ENCODE measurements at places on chromosomes 1 and 21. TPM values are rescaled to one million over a fixed set of nuclear protein-coding genes. Genes with fewer than 3 reads are reported as not detected.

ASCL5 gene
- total RNA-seq = not detected

SERPINC1 gene
- not detected for total RNA-seq

PALMD gene
- 1.9 TPM for total RNA-seq

FAM72A gene
- 21.7 TPM for total RNA-seq

UHMK1 gene
- total RNA-seq = 17.8 TPM

KCNAB2 gene
- 4.1 TPM for total RNA-seq

KIAA1614 gene
- total RNA-seq = 2.6 TPM

PADI2 gene
- total RNA-seq = 0.28 TPM

CSF3R gene
- total RNA-seq = 1.4 TPM

BGLAP gene
- total RNA-seq = 1.2 TPM

GRCh38 chr1:236997361-236997760 is 6.9 kb downstream of the MT1HL1 start:
- no peak overlapping the region for H3K27ac ChIP-seq
- DNase-seq = no peak
- no peak overlapping the region for H3K4me3 ChIP-seq
- peaks cover 3% of the 10 kb centered on the region for H3K27me3 ChIP-seq
- no peaks in the 10 kb centered on the region for H3K36me3 ChIP-seq

DNA sequence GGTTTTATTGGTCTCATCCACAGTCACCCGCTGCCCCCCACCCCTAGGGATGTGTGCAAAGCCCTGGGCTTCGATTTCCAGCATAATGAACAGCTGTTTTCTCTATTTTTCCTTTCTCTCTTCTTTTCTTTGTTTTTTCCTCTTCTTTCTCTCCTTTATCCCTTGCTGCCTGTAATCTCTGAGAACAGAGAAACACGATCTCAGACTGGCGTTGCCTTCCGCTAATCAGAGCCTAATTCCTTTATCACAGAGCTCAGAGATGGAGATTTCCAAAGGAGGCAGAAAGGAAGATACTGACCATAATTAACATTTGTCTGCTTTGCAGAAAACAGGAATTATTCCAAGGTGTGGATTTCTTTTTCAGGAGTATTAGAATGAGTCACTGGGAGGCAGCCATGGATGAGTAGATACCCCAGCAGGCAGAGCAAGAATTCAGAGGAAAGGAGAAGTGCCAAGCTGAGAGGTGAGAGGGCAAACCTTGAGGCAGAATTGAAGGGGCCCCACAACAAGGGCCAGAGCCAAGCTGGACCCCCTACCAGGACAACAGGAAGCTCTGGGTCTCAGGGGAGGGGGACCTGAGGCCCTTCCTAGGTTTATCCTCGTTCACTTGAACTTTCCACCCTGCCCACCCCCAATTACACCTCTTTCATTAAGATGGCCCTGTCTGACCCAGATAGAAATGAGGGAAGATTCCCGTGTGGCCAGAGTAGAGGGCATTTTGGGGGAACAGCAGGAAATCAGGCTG is 33.3 kb downstream of the MATN1 start:
- H3K27ac ChIP-seq = no peak overlapping the region
- H3K4me3 ChIP-seq = no peak overlapping the region
- H3K27me3 ChIP-seq = peaks cover 13% of the 10 kb centered on the region
- no peaks in the 10 kb centered on the region for H3K36me3 ChIP-seq
- peaks cover 3% of the 10 kb centered on the region for H3K4me1 ChIP-seq

DNA sequence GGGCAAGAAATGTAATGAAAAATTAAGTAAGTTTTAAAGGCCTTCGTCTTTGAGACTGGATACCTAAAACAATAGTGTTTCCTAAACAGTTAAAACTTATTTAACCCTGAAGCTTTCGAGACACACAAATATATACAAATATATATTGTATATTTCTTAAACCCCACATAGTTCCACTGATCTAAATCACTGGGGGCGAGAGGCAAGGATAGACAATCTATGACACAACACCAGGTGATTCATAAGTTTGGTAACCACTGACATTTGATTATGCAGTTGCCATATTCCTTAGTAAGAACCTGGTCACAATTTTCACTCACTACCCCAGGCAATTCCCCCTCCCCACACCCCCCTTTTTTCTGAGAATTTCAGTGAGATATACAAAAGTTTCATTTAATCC is 55.3 kb upstream of the BOLA1 start:
- H3K27me3 ChIP-seq = no peaks in the 10 kb centered on the region
- no peak for DNase-seq
- peak overlapping the region; percentile 70 for H3K27ac ChIP-seq
- peaks cover 12% of the 10 kb centered on the region for H3K4me1 ChIP-seq
- no peaks in the 10 kb centered on the region for H3K36me3 ChIP-seq

DNA sequence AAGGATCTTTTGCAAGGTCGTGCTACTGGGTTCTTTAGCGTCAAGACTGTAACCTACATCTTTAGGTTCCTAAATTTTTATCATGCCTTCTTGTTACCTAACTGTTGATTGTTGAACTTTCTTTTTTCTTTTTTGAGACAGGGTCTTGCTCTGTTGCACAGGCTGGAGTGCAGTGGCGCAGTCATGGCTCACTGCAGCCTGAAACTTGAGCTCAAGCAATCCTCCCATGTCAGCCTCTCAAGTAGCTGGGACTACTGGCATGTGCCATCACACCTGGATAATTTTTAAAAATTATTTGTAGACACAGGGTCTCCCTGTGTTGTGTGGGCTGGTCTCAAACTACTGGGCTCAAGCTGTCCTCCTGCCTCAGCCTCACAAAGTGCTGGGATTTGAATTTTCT is 52.9 kb downstream of the NFIA start:
- H3K27ac ChIP-seq = no peak overlapping the region
- no peaks in the 10 kb centered on the region for H3K27me3 ChIP-seq
- no peaks in the 10 kb centered on the region for H3K36me3 ChIP-seq

- H3K27ac ChIP-seq = no peak overlapping the region
- peaks cover 16% of the 10 kb centered on the region for H3K4me1 ChIP-seq
- peaks cover 1% of the 10 kb centered on the region for H3K27me3 ChIP-seq
- DNase-seq = no peak
- no peak overlapping the region for H3K4me3 ChIP-seq
These were observed 133.4 kb downstream of the RHOU start for GRCh38 chr1:228868731-228869024.

GRCh38 chr1:24639881-24640280 is 3.2 kb upstream of the SRRM1 start:
- H3K27me3 ChIP-seq = peaks cover 18% of the 10 kb centered on the region
- H3K27ac ChIP-seq = no peak overlapping the region
- H3K4me3 ChIP-seq = no peak overlapping the region
- H3K36me3 ChIP-seq = peaks cover 3% of the 10 kb centered on the region

GRCh38 chr1:21028520-21029145 is 148.1 kb downstream of the EIF4G3 start:
- H3K4me3 ChIP-seq = no peak overlapping the region
- H3K27ac ChIP-seq = no peak overlapping the region
- no peak for DNase-seq
- H3K4me1 ChIP-seq = no peaks in the 10 kb centered on the region

- no peaks in the 10 kb centered on the region for H3K4me1 ChIP-seq
- peaks cover 9% of the 10 kb centered on the region for H3K36me3 ChIP-seq
- H3K27me3 ChIP-seq = no peaks in the 10 kb centered on the region
- no peak overlapping the region for H3K27ac ChIP-seq
- DNase-seq = no peak
These were observed 6.8 kb downstream of the GNL2 start for GRCh38 chr1:37588939-37589338.

DNA sequence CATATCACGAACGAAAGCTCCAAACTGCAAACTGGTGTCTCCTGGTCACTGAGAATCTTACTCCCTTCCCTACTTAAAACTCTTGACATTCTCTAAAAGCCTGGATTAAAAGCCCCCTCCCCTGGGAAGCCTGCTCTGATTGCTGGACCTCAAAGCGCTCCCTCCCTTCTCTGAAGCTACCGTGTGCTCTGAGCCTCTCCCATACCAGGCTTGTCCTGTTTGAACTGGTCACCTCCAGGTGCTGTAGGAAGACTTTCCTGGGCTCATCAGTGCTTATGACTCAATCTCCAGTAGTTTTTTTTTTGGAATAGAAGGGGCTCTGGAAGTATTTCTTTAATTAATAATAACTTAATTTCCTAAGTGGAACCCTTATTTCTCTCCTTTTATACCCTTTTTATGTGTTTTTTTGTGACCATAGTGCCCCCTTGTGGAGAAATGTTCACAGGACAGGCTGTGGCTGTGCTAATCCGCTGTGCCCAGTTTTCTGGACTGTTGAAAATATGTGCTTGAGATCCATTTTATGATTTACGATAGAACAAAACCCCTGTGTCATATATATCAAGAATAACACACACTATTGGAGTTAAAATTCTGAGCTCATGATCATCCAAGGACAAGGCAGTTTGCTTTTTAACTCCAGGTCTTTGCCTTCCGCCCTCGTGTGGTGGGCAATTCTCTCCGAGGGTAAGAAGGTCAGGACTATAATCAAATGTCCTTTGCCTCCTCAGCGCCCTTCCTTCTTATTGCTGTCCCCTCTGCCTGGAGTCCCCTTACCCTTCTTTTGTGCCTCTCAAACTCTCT is 16.9 kb downstream of the MTARC1 start:
- no peak overlapping the region for H3K27ac ChIP-seq
- no peaks in the 10 kb centered on the region for H3K36me3 ChIP-seq
- H3K4me1 ChIP-seq = no peaks in the 10 kb centered on the region
- no peak overlapping the region for H3K4me3 ChIP-seq
- peaks cover 5% of the 10 kb centered on the region for H3K27me3 ChIP-seq

GRCh38 chr1:1216770-1217620 is 3.0 kb upstream of the TNFRSF4 start:
- H3K4me3 ChIP-seq = peak overlapping the region; percentile 71
- H3K27me3 ChIP-seq = peaks cover 6% of the 10 kb centered on the region
- H3K4me1 ChIP-seq = no peaks in the 10 kb centered on the region
- peaks cover 8% of the 10 kb centered on the region for H3K36me3 ChIP-seq
- peak overlapping the region; percentile 80 for H3K27ac ChIP-seq
- DNase-seq = no peak

DNA sequence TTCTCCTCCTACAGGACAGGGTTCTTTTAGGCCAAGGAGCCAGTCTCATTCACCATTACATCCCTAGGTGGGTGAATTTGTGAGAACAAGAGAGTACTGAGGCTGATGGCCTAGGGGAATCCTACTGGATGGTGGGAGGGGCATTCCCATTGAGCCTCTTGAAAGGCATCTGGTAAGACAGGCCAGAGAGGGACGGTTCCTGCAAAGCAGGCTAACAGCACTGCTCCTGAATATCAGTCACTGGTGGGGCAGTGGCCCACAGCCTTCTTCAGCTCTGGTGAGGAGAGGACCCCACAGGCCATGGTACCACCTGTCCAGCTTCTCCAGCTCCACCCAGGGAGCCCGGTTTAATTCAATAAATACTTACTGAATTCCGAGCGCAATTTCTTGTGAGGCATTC is 125.9 kb upstream of the EDN2 start:
- no peaks in the 10 kb centered on the region for H3K36me3 ChIP-seq
- no peak overlapping the region for H3K4me3 ChIP-seq
- H3K27ac ChIP-seq = no peak overlapping the region

DNA sequence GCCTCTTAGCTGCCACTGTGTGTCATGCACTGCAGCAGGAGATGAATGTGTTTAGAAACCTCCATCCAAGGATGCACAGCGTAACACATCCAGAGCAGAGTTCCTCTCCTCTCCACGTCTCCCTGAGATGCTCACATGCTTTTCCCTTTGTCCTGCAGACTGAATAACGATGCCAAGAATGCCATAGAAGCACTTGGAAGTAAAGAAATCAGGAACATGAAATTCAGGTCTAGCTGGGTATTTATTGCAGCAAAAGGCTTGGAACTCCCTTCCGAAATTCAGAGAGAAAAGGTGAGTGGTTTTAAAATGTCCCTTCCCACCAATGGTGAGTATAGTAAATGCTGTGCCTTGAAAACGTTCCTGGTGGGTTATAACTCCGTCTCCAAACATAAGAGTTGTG is 13.4 kb upstream of the MX2 start:
- DNase-seq = no peak
- H3K27ac ChIP-seq = no peak overlapping the region
- no peaks in the 10 kb centered on the region for H3K36me3 ChIP-seq
- H3K27me3 ChIP-seq = peaks cover 2% of the 10 kb centered on the region
- H3K4me1 ChIP-seq = peaks cover 6% of the 10 kb centered on the region

GRCh38 chr1:21956720-21957552 is 19.8 kb upstream of the HSPG2 start:
- H3K36me3 ChIP-seq = no peaks in the 10 kb centered on the region
- peak overlapping the region; percentile 97 for H3K27ac ChIP-seq
- peaks cover 8% of the 10 kb centered on the region for H3K27me3 ChIP-seq
- H3K4me1 ChIP-seq = peaks cover 44% of the 10 kb centered on the region
- DNase-seq = no peak

DNA sequence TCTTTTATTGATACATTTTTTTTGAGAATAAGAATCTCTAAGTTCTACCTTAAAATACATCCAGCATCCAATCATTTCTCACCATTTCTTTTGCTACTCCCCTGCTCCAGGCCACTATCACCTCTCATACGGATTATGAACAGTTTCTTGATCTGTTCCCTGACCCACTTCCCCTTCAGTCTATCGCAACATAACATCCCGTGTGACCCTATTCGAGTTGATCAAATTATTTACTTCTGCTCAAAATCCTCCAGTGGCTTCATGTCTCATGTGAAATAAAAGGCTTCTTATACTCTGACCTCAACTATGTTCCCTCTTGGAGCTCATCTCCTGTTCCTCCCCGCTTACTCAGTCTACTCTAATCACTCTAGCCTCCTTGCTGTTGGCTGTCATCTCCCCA is 5.2 kb downstream of the ALG14 start:
- peaks cover 20% of the 10 kb centered on the region for H3K4me1 ChIP-seq
- no peak for DNase-seq
- H3K4me3 ChIP-seq = no peak overlapping the region
- H3K27me3 ChIP-seq = peaks cover 3% of the 10 kb centered on the region
- H3K36me3 ChIP-seq = no peaks in the 10 kb centered on the region
- H3K27ac ChIP-seq = no peak overlapping the region
